ENCODE measurements at places on chromosomes 16 and 17.
A peak's percentile ranks its signal among the peaks of the same experiment; 100 is the strongest.

GRCh38 chr17:80558046-80558445 is 13.4 kb downstream of the RPTOR start:
- DNase-seq = no peak

DNA sequence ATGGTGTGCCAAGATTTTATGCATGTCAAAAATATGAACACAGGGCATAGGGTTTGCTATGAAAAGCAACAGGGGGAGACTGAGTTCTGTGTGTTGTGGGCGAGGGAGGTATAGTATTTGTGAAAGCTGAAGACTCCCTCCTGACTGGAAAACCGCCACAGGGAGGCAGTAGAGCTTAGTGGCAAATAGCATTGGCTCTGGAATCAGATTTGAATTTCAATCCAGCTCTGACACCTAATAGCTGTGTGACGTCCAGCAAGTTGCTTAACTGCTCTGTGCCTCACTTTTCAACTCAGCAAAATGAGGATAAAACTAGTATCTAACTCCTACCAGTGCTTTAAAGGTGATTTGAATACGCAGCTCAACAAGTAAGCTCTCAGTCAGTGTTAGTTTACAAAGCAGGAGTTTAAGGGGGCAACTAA is 22.0 kb downstream of the KPNA2 start:
- no peak for DNase-seq

GRCh38 chr16:20774703-20775362 is 11.0 kb downstream of the ACSM3 start:
- DNase-seq = no peak

DNA sequence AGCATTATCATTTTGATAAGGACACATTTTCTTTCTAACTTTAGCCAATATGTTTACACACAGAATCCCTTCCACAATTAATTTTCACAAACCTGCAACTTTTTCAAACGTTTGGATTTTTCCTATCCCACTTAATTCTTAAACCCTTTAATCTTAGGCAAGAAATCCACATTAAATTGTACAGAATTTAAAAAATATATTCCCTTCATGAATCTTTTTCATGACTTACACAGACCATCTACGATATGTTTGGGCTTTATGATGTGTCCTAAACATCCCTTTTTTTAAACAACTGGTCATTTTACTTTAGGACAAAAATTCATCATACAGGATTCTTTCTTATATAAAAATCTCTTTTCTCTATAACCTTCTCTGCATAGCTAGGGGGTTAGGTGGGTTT is 241.5 kb upstream of the CNTNAP4 start:
- no peak for DNase-seq

DNA sequence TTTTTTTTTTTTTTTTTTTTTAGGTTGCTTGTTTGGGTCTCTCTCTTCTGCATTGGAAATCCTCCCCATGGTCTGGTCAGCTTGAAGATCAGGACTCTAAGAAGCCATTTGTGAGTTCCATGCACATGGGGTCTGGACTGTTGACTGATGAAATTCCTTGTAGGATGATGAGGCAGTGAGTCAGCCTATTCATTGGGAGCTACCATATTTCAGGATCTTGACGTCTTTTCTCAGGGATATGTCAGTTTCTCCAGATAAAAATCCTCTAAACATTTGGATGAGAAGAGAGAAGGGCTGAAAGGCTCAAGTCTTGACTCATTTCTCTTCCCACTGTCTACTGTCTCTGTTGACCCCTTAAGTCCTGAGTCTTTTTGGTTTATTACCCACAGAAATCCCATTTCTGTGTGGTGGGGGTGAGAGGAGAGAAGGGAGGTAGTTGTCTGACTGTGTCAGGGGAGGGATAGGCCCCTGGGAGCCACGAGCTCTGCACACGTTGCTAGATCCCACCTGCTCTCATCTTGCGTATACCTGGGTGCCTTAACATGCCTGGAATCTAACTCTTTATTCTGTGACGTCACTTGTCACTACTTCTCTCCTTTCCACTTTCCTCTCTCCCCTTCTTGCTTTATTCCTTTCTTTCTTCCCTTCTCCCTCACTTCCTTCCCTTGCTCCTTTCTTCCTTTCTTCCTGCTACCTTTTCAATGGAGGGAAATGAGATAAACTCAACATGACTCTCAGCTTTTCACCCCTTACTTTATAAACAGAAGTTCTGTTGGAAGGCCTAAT is 333.1 kb upstream of the XYLT1 start:
- no peak for DNase-seq

- no peak for DNase-seq
These were observed 46.5 kb downstream of the CNOT1 start for GRCh38 chr16:58582971-58583765.

- peak; percentile 24 for DNase-seq
These were observed 2.7 kb upstream of the HES7 start for GRCh38 chr17:8126491-8127066.

DNA sequence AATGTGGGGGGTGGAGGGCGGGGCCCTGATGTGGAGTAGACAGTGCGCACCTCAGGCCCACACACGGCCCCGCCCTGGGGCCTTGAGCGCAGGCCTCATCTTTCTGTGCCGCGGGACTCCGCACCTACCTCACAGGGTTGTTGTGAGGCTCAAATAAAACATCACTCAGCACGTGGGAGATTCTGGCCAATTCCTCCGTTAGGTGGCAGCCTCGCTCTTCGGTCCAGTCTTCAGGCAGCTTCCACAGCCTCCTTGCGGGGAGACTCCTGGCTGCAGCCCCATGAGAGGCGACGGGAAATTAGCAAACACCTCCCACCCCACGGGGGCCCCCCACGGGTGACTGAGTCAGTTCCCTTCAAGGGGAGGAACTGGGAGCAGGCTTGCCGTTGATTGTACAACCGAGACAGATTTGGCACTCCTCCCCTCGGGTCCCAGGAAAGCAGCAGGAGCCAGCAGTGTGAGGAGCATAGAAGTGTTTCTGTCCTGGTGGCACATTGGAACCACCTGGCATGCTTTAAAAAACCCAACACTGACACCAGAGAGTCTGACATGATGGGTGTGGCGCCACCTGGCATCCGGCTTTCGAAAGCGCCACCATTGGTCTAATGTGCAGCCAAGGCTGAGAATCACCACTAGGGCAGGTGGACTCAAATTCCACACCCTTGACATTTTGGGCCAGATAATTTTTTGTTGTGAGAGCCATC is 7.6 kb downstream of the MRM1 start:
- DNase-seq = no peak

DNA sequence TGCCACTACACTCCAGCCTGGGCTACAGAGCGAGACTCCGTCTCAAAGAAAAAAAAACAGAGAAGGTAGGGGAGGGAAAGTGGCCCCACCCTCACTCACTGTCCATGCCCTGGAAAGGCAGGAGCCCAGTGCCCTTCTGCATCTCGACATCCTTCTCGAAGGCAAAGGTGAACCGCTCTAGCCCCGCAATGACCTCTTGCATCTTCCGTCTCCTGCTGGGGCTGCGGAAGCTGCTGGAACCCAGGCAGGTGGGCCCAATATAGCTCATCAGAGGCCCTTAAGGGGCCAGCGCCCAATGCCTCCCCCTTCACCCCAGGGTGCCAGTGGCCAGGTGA is at the start of gene CPSF4L:
Gene CPSF4L (minus strand): TSS at position 264 of the 335 bp plus-strand sequence. CDS start 62 bp downstream, at position 202.
- no peak for DNase-seq

- DNase-seq = no peak
These were observed 161.4 kb upstream of the CHMP6 start for GRCh38 chr17:80830020-80830780.

DNA sequence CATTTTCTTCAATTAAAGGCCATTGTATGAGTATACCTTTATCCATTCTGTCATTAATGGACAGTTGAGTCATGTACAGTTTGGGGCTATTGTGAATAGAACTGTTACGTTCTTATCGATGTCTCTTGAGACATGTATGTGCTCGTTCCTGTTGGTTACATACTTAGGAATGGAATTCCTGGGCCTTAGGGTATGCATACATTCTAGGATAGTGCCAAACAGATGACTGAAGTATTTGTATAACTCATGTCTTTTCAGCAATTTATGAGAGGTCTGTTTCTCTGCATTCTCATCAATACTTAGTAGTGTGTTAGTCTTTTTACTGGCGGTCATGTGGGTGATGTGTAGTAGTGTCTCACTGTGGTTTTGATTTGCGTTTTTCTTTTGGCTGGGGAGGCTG is 81.2 kb downstream of the USP22 start:
- DNase-seq = no peak

DNA sequence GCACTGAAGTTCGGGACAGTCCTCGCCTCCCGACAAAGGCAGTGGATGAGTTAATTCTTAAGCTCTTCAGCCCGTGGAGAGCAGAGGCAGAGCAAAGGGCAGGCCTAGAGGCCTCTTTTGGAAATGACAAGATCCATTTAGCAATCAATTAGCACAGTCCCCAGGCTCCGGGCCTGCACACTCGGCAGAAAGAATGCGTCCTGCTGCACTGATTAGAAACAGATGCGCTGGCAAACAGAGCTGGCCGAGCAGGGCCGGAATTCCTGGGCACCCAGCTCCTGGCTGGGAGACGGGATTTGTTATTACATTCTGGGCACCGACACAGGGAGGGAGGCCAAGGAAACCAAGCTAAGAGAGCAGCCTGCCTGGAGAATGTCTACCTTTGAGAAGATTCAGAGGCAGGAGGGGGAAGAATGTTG is 162.9 kb downstream of the COPRS start:
- no peak for DNase-seq

- peak; percentile 60 for DNase-seq
These were observed 1.1 kb upstream of the CRHR1 start for GRCh38 chr17:45782889-45783592.

DNA sequence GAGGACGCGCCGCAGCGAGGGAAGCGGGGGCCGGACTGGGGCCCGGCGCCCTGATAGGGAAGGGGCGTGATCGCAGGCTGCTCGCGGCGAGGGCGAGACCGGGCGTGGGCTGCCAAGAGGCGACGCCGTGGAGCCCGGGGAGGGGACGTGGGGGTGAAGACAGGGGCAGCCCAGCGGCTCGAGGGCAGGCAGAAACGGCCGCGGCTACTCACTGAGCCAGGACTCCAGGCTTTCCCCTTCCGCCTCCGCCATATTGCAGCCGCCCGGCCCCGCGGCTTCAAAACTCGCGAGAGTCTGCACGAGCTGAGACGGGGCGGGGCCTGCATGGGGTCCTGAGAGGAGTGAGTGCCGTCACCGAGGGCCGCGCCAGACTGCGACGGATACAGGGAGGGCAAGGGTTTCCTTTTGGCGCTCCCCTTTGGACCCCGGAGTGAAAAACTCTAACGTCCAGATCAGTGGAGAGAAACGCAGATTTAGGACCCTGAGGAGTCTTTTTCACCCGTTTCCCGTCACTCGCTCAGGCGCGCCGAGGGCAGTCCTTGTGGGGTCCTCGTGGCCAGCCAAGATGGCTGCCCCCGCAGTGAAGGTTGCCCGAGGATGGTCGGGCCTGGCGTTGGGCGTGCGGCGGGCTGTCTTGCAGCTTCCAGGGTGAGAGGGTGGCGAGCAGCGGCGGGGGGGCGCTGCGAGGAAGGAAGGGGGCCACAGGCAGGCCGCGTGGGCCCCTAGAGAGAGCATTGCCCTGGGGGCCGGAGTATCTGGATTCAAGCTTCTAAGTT is at the start of the genes GGA3 and MRPS7:
Gene GGA3 (minus strand): TSS at position 271 of the 776 bp plus-strand sequence. CDS start 19 bp downstream, at position 252.
Gene MRPS7 (plus strand): TSS at position 544 of the 776 bp plus-strand sequence. CDS start 22 bp downstream, at position 566.
- peak; percentile 81 for DNase-seq

DNA sequence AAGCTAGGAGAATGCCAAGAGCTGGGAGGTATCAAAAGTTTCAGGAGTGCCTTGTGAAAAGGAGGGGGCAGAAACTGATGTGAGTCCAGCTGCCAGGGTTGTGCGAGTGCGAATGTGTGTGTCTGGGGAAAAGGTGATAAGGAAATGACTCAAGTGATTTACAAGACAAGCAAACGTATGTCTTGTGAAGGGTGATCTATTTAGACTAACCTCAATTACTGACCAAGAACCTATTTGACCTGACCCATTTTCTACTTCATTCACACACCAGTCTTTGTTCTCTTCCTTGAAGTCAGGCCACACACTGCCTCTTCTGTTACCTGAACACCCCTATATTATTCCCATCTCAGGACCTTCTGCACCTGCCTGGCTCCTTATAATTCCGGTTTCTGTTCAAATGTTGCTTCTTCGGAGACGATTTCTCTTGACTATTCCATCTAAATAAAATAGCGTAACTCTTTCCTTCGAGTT is 1.0 kb downstream of the GDE1 start:
- DNase-seq = no peak

DNA sequence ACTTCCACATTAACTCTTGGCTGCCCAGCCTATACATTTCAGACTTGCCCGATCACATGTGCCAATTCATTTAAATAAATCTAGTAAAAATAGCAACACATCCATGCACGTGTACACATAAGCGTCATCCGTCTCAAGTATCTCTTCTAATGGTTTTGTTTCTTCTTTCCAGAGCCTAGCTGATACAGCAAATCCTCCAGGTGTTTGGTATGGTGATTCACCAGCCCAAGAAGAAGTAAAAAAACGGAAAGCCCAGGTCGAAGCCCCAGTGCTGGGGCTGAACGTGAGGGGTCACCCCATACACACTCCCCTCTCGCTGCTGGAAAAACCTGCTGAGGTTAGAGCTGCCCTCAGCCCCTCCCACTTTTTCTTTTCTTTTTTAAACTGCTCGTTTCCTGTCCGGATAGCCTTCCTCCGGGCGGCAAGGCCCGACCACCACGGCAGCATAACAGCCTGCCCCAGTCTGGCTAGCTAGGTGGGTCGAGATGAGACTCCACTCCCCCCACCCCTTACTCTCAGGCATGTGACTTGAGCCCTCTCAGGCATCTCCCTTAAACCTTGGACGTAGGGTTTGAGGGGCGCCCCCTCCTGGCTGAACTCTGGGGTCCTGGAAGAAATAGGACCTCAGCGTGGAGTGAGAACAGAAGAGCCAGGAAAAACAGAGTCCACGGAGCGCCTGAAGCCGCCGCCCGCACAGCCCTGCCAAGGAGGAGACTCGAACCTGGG is 13.9 kb upstream of the OR1F1 start:
- DNase-seq = no peak

DNA sequence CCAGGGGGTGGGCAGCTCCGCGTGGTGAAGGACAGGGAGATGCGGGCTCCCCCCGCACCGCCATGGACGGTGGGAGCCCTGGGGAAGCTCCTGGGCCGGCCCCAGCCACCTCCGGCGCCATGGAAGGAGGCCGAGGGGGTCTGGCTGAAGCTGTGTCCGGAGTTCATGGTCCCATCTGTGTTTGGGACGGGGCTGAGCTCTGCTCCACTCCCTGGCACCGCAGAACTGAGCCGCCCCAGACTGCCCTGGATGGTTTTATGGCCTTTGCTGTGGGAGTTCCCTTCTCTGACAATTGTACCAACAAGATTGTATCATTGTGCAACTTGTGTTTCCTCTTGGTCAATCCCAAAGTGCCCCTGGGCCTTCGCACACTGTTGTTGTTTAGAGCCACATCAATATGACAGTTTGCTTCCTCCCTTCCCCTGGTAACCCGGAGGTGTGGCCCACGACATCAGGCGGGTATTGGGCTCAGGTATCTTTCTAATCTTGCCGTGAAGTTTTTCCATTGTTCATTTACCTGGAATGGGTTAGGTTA is 942 bp downstream of the KRT23 start:
- DNase-seq = no peak

- no peak for DNase-seq
These were observed 2.4 kb upstream of the NACA2 start for GRCh38 chr17:61593426-61593825.

DNA sequence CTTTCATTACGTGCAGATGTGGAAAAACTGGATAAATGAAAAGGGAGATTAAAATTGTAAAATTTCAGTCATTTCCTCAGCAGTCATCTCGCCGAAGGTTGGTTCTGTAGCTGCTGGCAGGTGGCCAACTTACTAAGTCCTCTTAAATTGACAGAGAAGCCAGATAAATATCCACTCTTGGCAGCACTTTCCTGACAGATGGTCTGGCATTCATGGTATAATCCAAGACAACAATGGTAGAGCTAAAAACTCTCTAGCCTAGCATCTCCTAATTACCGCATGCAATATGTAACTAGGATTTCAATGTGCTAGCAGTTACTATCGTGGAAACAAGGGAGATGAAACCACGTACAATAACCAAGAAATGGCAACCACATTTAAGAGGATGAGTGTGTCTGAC is 306.3 kb downstream of the CNTNAP4 start:
- peak; percentile 91 for DNase-seq
